Stimulated activated CD4-positive, alpha-beta T cell treated with anti-CD3 and anti-CD28 coated beads, Interleukin-12 subunit alpha, Interleukin-12 subunit beta, amount 100 ng/mL, for 24 hours (primary cell): ENCODE measurements at places on chromosomes 4 and X.

GRCh38 chr4:137693641-137694040 lies 161.3 kb upstream of the PCDH18 start:
- no peak for DNase-seq

DNA sequence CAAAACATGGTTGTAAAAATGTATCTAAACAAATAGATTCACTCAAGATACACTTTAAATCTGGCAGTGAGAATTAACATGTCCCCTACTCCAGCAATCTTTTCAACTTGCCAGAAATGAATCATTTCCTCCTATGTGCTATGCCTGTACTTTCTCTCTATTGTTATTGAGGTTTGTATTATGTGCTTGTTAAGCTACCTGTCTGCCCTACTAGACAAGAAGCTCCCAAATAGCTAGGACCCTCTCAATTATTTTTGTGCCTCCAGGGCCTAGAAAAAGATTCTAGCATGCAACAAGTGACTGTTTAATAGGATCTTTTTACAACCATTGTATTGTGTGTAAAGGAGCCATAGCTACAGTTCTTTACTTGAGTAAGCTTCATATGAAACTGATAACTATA lies 3.5 kb upstream of the SAP30 start:
- DNase-seq = no peak

DNA sequence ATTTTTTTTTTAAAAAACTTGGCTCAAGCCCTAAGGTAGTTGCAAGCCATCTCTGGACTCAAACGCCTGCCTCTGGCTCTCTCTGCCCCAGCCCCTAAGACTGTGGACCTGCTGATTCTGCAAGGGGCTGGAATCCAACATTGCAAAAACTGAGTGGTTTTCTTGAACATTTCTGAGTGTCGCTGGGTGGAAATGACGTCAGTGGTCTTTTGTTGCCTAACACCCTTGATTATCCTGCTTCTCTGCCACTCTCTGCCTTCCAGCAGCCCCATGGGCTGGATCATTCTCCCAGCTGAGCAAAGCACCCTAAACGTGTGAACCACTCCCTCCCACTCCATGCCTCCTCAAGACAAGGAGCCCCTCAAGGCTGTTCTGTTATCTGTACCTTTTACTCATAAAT lies 16.6 kb downstream of the BST1 start:
- no peak for DNase-seq

- DNase-seq = no peak
Observed at GRCh38 chr4:45648846-45649245, 475.0 kb downstream of the GABRG1 start.

GRCh38 chr4:858831-859451 lies 33.0 kb upstream of the CPLX1 start:
- DNase-seq = no peak

- DNase-seq = no peak
Observed at GRCh38 chr4:172410363-172410762, 597.2 kb downstream of the GALNTL6 start.

DNA sequence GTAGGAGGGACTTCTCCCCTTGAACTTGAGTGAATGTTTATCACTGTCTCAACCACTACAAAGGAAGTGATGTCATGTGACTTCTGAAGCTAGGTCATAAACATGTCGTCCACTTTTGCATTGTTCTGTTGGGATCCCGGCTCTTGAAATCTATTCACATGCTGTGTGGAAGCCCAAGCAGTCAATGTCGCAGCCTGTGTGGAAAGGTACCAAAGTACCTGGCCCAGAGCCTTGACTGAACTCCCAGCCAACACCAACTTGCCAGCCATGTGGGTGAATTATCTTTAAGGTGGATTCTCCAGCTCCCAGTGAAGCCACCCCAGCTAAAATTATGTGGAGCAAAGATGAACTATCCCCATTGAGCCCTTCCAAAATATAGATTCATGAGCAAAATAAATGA lies 85.0 kb upstream of the USP38 start:
- no peak for DNase-seq

DNA sequence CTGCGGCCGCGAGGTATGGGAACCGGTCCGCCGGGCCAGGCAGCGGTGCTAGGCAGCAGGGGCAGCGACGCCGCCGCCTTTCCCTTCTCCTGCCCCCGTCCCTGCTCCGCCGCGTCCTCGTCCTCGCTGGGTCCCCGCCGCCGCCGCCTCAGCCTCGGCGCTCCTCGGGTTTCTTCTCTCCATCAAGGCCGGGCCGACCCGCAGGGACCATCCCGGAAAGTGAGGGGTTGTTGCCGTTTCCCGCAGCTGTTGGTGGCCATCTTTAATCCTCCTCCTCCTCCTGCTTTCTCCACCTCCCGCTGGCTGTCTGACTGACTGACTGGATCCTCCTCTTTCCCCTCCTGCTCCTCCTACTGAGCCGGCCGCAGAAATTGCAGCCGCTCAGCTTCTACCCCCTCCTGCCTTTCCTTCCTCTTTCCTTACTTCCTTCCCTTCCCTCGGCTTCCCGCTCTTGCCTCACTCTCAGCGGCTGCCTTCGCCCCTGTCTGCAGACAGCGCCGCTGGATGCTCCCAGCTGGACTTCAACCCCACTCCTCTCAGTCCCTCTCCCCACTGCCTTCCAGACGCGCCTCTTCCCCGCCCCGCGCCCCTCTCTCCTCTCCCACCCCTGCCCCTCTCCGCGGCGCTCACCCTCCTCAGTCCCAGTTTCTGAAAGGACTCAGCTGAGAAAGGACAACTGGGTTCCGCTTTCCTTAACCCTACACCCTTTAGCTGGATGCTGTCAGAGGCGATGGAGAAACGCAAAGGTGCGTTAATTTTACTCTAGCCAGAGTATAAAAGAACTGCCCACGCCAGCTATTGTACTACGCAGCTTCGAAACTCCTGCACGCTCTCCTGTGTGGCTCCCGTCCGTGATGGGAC lies at the start of gene WDFY3:
Gene WDFY3, minus strand, starts transcription at position 309 of the 861 bp plus-strand sequence. CDS start 106,099 bp downstream, outside the sequence.
- peak; percentile 12 for DNase-seq

GRCh38 chr4:55358668-55359067 lies 12.6 kb downstream of the SRD5A3 start:
- DNase-seq = no peak

GRCh38 chrX:69987691-69988090 lies 62.0 kb downstream of the AWAT2 start:
- no peak for DNase-seq

- no peak for DNase-seq
Observed at GRCh38 chr4:144411700-144412099, 234.3 kb upstream of the HHIP start.
